GM23338 (cell line): ENCODE measurements at places on chromosomes 2 and 18.

DNA sequence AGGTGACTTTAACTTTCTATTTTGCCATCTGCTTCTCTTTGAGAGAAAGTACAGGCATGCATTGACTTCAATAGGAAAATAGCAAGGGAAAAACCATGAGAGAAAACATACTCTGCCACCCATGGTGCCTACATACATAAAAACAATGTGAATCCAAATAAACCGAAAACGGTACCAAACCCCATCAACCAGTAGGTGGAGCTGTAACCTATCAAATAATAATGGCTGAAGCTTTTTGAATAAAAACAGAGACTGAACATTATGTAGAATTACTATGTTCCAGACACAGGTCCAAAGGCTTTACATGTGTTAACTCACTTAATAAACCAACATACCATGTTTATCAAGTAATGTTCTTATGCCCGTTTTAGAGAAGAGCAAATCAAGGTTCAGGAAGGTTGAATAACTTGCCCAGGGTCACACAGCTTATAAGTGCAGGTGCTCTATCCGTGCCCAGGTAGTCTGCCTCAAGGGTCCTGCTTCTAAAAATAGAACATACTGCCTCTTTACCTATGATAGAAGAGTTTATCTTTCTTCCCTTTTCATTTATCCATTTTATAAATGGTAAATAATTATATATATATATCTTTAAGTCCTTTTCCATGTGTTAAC, 293.9 kb upstream of the SYT4 start:
- peak; percentile 82 for DNase-seq

- no peak for DNase-seq
These were observed 33.8 kb downstream of the RTP5 start for GRCh38 chr2:241903121-241904010.

- no peak for DNase-seq
These were observed 70.7 kb downstream of the LIPG start for GRCh38 chr18:49632588-49632987.

DNA sequence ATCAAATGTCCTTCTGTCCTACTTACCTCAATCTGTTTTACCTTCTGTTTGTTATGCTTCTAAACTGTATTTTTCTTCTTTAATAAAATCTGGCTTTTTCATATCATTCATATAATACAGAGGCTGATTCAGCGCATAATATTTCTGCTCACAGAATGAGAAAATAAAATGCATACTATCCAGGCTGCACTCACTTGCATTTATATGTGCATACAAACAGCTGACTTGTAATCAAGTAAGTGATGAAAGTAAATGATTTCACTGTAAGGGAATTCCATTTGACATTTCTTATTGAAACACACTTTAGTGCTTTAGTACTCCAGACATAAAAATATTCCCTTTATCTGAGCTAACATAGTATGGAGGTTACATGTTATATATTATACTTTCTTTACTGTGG, 75.3 kb upstream of the PROKR1 start:
- DNase-seq, result no peak

GRCh38 chr2:179454443-179455171, 190.0 kb upstream of the SESTD1 start:
- DNase-seq, result no peak

GRCh38 chr2:182826064-182826463, 40.4 kb downstream of the FRZB start:
- DNase-seq, result no peak

DNA sequence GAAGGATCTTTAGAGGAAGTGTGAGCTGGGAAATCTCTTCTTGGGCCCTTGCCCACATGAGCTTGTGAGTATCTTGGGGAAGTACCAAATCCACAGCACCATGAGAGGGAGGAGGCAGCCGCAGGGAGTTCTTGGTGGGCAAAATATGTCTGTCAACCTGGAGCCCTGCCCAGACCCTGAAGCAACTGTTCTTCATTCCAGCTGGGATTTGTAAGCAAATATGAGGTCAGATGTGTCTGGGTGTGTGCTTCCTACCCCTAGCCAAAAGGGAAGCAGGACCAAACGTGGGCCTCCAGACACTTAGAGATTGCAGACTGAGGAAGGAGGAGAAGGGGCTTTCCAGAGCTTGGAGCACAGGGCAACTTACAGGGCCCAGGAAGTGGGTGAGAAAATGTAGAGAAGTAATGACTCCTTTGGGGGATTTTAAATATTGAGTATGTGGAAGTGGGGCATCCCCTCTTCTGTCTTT, 41.9 kb downstream of the TMEM247 start:
- no peak for DNase-seq

GRCh38 chr18:78376046-78376445, 603.6 kb upstream of the SALL3 start:
- DNase-seq, result no peak

GRCh38 chr2:43417300-43417699, 178.5 kb downstream of the THADA start:
- DNase-seq, result no peak

GRCh38 chr2:134897932-134898331, 20.7 kb upstream of the CCNT2 start:
- DNase-seq, result peak; percentile 24

DNA sequence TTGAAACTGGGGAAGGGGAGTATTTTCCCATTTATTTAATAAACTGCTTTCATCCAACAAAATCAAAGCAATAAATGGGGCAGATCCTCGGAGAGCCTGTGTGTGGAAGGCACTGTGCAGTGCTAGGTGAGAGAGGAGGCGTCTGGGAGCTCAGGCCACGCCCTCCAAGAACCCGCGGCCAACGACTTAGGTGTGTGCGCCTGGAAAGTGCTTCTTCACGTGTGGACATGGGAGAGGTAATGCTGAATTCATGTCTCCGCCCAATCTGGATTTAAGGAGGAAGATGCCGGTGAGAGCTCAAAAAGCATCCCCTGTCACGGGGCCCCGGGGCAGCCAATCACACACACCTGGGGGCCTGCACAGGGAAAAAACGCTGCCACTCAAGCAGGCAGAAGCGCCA, 77.4 kb downstream of the HDAC4 start:
- no peak for DNase-seq

DNA sequence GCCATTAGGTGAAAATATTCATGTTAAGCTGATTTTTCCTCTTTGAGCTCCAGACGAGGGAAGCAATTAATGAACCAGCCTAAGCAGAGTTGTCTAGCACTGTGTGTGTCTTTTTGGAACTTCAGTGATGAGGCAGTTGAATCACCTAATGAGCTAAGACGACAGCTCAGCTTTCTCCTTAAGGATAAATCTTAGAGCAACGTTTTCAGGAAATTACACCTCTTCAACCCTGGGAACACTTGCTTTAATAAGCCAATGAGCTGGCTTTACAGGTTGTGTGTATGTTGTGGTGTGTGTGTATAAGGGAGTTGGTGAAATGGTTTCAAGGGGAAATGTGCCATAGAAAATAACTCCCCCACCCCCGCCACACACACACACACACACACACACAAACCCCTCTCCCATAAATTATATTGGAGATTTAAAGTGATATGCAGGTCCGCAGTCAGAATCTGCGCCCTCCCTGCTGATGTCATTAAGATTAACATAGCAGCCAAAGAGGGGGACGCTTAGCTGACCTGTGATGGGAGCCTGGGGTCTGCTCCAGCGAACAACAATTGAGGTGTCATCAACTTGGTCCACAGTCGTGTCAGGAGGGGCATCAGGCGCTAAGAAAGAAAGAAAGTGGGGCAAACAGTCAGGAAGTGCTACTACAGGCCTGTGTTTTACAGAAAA, 28.1 kb downstream of the FN1 start:
- DNase-seq, result no peak
